Naive thymus-derived CD4-positive, alpha-beta T cell (primary cell): ENCODE measurements at places on chromosomes 16 and 17. TPM values are rescaled to one million over a fixed set of nuclear protein-coding genes. Genes with fewer than 3 reads are reported as not detected.
A peak's percentile ranks its signal among the peaks of the same experiment; 100 is the strongest.

- H3K27me3 ChIP-seq = peaks cover 5% of the 10 kb centered on the region
- H3K4me3 ChIP-seq = no peak overlapping the region
- no peaks in the 10 kb centered on the region for H3K4me1 ChIP-seq
- DNase-seq = no peak
Observed at GRCh38 chr17:17727111-17727659, 45.9 kb downstream of the RAI1 start.

- no peak for DNase-seq
- H3K36me3 ChIP-seq = no peaks in the 10 kb centered on the region
- H3K27ac ChIP-seq = no peak overlapping the region
- H3K27me3 ChIP-seq = peaks cover 16% of the 10 kb centered on the region
- H3K4me3 ChIP-seq = no peak overlapping the region
Observed at GRCh38 chr17:46817151-46817900, 1.2 kb downstream of the WNT3 start.

GRCh38 chr16:81693041-81693743 is 85.9 kb upstream of the PLCG2 start:
- no peak for DNase-seq
- no peak overlapping the region for H3K27ac ChIP-seq
- H3K4me1 ChIP-seq = no peaks in the 10 kb centered on the region

GRCh38 chr16:46573008-46573833 is 48.0 kb downstream of the SHCBP1 start:
- no peak overlapping the region for H3K4me3 ChIP-seq
- H3K36me3 ChIP-seq = no peaks in the 10 kb centered on the region
- no peaks in the 10 kb centered on the region for H3K27me3 ChIP-seq
- no peak overlapping the region for H3K27ac ChIP-seq
- DNase-seq = no peak

- H3K27me3 ChIP-seq = no peaks in the 10 kb centered on the region
- no peak overlapping the region for H3K27ac ChIP-seq
- no peak overlapping the region for H3K4me3 ChIP-seq
- DNase-seq = peak; percentile 51
- no peaks in the 10 kb centered on the region for H3K36me3 ChIP-seq
Observed at GRCh38 chr16:9134739-9135138, 43.3 kb downstream of the HAPSTR1 start.

VTN gene
- polyA plus RNA-seq = 0.08 TPM

GRCh38 chr17:77323413-77324171 is 182.8 kb downstream of the SEC14L1 start:
- peak; percentile 45 for DNase-seq
- H3K27me3 ChIP-seq = no peaks in the 10 kb centered on the region
- no peak overlapping the region for H3K4me3 ChIP-seq
- H3K27ac ChIP-seq = no peak overlapping the region
- H3K36me3 ChIP-seq = no peaks in the 10 kb centered on the region

- no peak for DNase-seq
- no peaks in the 10 kb centered on the region for H3K36me3 ChIP-seq
- peaks cover 15% of the 10 kb centered on the region for H3K4me1 ChIP-seq
- H3K27ac ChIP-seq = no peak overlapping the region
- no peak overlapping the region for H3K4me3 ChIP-seq
- no peaks in the 10 kb centered on the region for H3K27me3 ChIP-seq
Observed at GRCh38 chr17:19305256-19305655, 57.3 kb downstream of the B9D1 start.

DNA sequence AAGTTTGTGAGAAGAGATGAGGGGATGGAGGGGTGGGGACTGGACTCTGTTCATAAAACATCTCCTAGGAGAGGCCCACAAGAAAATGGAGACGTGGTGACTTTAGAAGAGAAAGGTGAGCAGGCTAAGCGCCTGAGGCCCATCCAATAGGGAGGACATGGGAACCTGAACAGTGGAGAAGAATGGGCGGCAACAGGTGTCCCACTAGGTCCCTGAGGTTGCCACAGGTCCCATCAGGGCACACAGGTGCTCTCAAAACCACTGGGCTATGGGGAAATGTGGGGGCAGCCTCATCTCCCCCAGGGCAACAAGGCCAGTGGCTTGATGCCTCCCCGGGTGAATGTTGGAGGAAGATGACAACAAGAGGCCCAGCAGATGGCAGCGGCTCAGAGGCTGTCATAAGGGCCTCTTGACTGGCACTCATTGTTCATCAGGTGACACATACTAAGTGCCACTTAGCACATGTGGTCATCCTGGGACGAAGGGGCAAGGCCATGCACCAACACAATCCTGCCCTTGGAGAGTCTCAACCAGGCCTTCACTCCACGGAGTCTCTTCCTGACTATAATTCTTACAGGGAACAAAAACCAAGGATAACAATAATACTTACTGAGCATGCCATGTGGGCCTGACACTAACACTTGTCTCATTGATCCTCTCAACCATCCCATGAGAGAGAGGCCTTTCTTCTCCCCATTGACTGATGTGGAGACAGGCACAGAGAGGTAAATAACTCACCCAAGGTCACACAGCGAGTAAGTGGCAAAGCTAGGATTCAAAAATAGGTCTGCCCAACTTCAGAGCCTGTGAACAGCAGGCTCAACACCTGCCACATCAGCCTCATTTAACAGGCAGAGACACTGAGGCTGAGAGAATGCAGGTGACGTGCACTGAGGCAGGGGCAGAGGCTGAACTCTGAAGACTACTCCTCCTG is 38.0 kb downstream of the CUEDC1 start:
- H3K4me3 ChIP-seq = no peak overlapping the region
- DNase-seq = no peak
- H3K27me3 ChIP-seq = no peaks in the 10 kb centered on the region
- H3K4me1 ChIP-seq = no peaks in the 10 kb centered on the region
- H3K36me3 ChIP-seq = no peaks in the 10 kb centered on the region
- no peak overlapping the region for H3K27ac ChIP-seq

PLA2G10 gene
- polyA plus RNA-seq = not detected

CMTM3 gene
- polyA plus RNA-seq = 89.8 TPM

GRCh38 chr17:40810494-40810893 is 10.7 kb upstream of the KRT28 start:
- peaks cover 17% of the 10 kb centered on the region for H3K27me3 ChIP-seq
- no peaks in the 10 kb centered on the region for H3K36me3 ChIP-seq
- no peak overlapping the region for H3K4me3 ChIP-seq
- no peak overlapping the region for H3K27ac ChIP-seq
- no peaks in the 10 kb centered on the region for H3K4me1 ChIP-seq

GRCh38 chr17:18027280-18027679 is 11.7 kb downstream of the ATPAF2 start:
- H3K27me3 ChIP-seq = no peaks in the 10 kb centered on the region
- H3K36me3 ChIP-seq = no peaks in the 10 kb centered on the region
- no peak overlapping the region for H3K27ac ChIP-seq
- DNase-seq = no peak
- H3K4me3 ChIP-seq = no peak overlapping the region

SERPINF2 gene
- polyA plus RNA-seq = not detected

- no peak for DNase-seq
- H3K4me3 ChIP-seq = no peak overlapping the region
- H3K27me3 ChIP-seq = no peaks in the 10 kb centered on the region
- peaks cover 26% of the 10 kb centered on the region for H3K4me1 ChIP-seq
Observed at GRCh38 chr17:40525294-40525693, 23.9 kb upstream of the TNS4 start.

CRYM gene
- polyA plus RNA-seq = not detected

GSPT1 gene
- polyA plus RNA-seq = 71.0 TPM

GRCh38 chr17:48993951-48994350 is 3.2 kb upstream of the IGF2BP1 start:
- H3K36me3 ChIP-seq = no peaks in the 10 kb centered on the region
- peaks cover 23% of the 10 kb centered on the region for H3K27me3 ChIP-seq
- H3K4me1 ChIP-seq = peaks cover 22% of the 10 kb centered on the region
- H3K4me3 ChIP-seq = no peak overlapping the region

DNA sequence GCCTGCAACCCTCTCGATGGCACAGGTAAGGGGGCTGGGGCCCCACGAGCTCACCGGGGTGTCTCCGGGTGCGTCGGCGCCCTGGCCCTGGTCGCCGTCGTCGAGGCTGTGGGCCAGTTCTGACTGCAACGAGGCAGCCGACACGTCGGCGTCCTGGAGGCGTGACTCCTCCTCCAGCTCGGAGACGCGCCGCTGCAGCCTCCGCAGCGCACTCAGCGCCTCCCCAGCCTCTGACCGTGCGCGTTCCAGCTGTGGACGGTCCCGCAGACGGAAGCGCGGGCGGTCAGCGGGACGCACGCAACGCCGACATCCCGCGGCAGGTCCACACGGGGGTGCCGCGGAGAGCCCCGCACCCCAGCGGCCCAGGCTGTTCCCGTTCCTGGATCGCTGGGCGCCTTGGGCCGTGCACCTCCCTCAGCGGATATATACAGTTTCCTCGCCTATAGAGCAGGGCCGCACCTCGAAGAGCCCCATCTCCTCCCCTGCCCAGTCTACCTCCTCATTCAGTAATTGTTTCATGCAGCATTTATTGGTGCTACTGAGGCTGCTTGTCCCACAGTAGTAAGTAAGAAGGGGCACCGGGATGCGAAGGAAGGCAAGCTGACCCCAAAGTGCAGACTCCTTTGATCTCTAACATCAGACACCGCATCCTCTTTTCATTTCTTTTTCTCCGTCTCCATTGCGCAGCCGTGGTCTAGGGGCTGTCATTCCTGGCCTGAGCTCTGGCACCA is 5.8 kb downstream of the THOC6 start:
- peak overlapping the region; percentile 43 for H3K4me3 ChIP-seq
- H3K27ac ChIP-seq = no peak overlapping the region
- no peak for DNase-seq

GRCh38 chr16:31271621-31272190 is 11.9 kb downstream of the ITGAM start:
- H3K4me3 ChIP-seq = no peak overlapping the region
- no peaks in the 10 kb centered on the region for H3K27me3 ChIP-seq
- DNase-seq = no peak
- no peaks in the 10 kb centered on the region for H3K36me3 ChIP-seq
- H3K27ac ChIP-seq = no peak overlapping the region
- H3K4me1 ChIP-seq = no peaks in the 10 kb centered on the region
